EH (cell line): ENCODE measurements at places on chromosomes 6 and 20.

GRCh38 chr6:164005004-164005711 is 590.6 kb downstream of the QKI start:
- DNase-seq: no peak

GRCh38 chr6:18306977-18307376 is 42.6 kb upstream of the DEK start:
- DNase-seq: peak; percentile 91

DNA sequence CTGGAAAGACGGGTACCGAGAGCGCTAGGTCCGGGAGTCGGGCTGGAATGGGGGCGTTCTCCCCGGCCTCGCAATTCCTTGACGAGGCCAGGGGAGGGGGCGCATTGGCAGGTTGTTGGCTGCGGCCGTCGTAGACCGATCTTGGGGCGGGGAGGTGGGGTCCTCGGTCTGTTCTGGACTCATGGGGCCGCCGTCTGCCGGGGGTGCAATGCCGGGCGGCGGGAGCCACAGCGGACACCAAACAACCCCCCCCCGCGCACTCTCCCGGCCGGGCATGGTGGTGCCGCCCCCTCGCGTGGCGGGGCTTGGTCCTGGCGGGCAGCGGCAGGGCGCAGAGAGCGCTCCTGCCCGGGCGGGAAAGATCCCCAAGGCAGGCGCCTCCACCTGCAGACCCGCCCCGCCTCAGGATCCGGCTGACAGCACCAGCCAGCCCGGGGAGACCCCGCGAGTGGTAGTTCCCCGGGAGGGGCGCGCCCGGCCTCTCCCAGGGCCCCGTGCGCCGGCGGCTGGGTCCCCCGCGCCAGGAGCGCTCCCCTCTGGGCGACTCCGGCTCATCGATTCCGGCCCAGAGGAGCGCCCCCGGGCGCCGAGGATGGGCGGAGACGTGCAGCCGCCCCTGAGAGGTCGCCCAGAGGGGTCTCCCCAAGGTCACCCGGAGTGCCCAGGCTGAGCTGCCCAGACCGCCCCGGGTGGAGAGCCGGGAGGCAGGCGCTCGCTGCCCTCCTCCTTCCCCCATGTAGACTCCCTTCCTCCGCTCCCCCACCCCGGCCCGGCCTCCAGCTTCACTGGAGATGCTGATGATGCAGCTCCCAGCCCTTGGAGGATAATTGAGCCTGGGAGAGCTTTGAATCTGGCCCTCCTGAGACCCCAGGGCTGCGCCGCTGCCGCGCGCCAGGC is 709 bp downstream of the PPP1R16B start:
- DNase-seq: no peak

- no peak for DNase-seq
These were observed 24.0 kb downstream of the RRBP1 start for GRCh38 chr20:17657898-17658647.

DNA sequence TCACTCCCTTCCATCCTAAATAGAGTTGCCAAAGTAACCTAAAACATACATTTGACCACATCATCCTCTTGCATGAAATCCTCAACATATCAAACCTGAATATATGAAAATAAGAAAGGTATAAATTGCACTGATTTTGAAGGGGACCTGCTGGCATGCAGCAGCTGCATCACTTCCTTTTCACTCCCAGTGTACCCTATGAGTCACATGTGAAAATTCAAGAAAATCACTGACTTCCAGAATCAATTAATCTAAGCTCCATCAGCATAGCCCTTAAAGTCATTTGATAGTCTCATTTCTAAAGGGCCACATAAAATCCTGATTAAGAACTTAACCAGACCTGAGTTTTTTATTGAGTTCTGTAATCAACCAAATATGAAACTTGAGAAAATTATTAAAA is 24.3 kb downstream of the SNX14 start:
- DNase-seq: peak; percentile 35

DNA sequence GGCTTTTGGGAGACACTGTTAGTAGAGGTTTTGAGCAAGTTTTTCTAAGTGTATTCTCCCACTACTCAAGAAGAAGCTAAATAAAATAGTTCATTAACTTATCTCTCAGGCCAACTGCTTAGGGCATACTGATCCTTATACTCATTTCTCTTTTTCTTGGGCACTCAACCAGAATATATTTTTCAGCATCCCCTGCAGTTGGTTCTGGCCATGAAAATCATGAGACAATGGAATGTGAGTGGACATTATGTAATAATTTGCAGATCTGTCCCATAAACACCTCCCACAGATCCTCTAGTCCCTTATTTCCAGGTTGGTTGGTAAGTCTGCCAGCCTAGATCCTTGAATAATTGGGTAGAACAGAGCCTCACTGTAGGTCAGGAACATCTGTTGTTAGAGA is 136.7 kb downstream of the AIG1 start:
- peak; percentile 35 for DNase-seq

DNA sequence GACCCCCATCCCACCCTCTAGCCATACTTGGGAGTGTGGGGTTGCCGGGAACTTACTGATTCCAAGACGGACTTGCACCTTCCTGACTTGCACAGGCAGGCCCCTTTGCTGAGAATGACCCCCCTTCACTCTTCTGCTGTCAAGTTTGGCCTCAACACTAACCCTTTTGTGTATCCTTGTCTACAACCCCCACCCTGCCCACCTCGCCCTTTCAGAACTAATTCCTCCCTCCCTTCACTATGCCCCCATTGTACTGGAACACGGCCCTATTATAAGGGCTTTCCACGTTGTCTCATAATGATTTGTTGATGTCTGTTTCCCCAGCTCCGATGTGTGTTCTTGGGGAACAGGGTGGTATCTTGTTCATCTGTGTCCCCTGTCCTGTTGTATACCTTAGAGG is 4.4 kb upstream of the NEDD9 start:
- DNase-seq: no peak

- DNase-seq: no peak
These were observed 979.2 kb upstream of the GJE1 start for GRCh38 chr6:141153563-141153962.

DNA sequence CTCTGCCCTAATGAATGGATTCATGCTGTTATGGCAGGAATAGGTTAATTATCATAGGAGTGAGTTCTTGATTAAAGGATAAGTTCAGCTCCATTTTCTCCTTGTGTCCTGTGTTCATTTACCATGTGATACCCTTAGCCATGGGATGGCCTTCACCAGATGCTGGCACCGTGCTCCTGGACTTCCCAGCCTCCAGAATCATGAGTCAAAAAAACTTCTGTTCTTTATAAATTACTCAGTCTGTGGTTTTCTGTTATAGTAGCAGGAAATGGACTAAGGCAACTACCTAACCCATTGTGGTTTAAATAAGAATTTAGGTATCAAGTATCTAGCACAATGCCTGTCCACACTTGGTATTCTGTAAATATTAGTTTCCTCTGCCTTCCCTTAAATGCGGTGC is 223.5 kb downstream of the MEI4 start:
- no peak for DNase-seq

GRCh38 chr20:32906200-32906599 is 47.5 kb downstream of the EFCAB8 start:
- DNase-seq: no peak

DNA sequence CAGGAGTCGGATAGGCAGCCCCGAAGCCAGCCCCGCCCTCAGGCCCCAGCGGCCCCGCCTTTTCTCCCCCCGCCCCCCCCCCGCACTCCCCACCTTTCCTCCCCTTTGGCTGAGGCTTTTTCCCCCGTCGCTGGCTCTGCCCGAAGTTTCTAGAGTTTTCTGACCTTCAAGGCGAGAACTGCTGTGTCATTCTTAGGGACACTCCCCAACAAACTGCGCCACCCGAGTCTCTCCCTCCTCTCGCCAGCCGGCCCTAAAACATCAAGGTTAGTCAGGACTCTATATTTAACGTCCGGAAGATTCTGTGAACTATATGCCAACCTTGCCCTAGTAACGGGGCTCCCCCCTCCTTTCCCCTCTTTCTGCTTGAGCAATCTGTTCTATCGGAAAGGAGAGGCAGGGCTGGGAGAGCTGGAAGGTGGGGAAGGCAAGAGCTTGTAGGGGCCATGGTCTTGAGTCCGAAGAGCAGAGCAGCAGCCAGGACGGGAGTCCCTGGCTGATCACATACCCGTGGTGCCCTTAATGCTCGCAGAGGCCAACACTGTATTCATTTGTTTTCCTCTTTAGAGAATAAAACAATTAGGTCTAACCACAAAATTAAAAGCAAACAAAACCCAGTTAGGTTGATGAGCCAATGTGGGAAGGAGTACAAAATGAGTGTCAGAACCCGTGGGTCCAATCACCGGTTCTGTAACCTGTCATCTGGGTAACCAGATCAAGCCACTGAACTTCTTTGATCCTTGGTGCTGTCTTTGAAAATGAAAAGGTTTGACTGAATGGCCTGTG is 5.3 kb upstream of the HSPA1B start:
- peak; percentile 92 for DNase-seq

DNA sequence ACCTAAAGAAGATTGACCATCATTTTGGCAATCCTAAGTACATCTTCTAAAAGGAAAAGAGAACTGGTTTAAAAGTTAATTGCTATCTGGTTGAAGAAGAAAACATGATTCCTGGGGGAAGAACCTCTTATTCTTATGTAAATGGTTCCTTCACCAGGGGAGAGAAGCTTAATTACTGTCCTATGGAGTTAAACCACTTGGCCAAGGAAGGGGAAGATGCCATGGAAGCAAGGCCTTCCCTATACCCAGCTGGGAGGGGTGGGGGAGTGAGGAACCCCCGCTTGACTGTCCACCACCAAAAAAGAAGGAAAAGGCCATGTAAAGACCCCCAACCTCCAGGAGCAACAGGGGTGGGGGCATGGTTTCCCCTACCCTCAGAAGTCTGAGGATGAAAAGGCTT is 962.1 kb downstream of the GRIK2 start:
- no peak for DNase-seq

- no peak for DNase-seq
These were observed 28.2 kb upstream of the SNAP25 start for GRCh38 chr20:10190456-10190855.

DNA sequence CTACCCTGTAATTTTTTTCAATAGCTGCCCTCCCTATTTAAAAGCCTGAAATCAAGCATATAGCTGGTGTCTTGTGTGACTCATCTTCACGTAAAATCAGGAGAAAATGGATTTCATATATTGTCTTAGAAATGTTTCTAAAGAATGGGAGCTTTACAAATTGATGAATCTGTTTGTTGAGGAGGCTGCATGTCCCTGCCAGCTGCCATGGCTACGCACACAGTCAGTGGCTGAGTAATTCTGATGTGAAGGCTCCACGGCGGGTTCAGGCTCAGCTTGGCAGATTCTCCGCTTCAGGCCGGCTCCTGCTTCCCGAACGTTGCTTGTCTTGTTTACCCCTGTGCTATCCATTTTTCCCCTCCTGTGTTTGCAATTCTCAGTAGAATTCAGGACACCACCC is 82.8 kb downstream of the CCDC170 start:
- no peak for DNase-seq

DNA sequence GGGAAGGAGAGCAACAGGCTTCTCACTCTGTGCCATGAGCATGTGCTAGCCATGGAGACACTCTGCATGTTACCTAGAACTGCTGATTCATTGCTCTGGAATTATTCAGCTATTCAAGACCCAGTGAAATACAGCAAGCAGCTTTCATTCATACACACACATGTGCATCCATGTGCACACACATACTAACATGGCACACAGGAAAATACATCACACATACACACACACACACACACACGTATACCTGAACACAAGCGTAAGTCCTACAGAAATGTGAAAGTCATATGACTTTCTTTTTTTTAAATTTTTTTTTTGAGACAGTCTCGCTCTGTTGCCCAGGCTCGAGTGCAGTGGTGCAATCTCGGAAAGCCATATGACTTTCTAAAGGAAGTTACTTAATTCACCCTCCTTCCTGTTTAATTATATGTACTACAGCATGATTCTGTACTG is 108.2 kb upstream of the NFATC2 start:
- DNase-seq: peak; percentile 62

GRCh38 chr20:9185511-9185910 is 116.6 kb downstream of the PLCB4 start:
- DNase-seq: peak; percentile 77

GRCh38 chr6:119446115-119446554 is 96.6 kb upstream of the MAN1A1 start:
- DNase-seq: peak; percentile 45

DNA sequence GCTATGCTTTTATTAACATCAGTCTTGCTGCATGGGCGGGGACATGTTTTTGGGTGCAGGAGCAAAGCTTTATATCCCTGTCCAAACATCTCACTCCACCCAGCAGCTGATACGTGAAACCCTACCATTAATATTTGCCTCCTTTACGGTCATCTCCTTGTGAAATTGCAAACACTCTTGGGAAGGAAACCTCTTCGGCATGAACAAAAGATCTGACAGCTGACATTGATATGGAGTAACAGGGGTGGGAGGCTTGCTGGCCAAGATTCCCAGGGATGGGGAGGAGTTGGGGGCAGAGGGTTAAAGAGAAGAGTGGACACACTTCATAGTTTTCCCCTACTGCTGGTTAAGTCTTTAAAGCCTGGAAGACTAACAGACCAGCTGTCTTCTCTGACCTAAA is 22.2 kb upstream of the VEGFA start:
- no peak for DNase-seq

DNA sequence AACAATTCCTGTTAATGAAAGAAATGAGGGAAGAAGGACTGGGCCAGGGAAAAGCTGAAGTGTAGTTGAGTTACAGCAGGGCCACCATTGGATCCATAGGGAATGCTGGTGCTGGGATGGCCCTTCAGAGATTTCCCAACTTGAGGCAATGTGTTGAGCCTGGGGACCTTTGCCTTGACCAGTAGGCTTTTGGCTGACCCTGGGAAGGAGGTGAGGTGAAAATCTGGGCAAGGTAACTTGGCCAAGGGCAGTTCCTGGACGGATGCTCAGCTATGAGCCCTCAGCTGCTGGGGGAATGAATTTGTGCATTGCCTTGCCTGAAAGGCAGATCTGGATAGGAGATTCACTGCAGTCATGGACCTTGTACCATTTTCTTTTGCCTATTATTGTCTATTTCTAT is 20.4 kb downstream of the UTRN start:
- no peak for DNase-seq

- no peak for DNase-seq
These were observed 12.0 kb downstream of the TASP1 start for GRCh38 chr20:13626724-13627123.

GRCh38 chr6:131652472-131652871 is 15.4 kb downstream of the ENPP3 start:
- no peak for DNase-seq

- no peak for DNase-seq
These were observed 63.3 kb upstream of the SLC2A12 start for GRCh38 chr6:134115715-134116074.

- DNase-seq: no peak
These were observed 20.6 kb downstream of the XKR7 start for GRCh38 chr20:31988430-31989015.
